CD4-positive, CD25-positive, alpha-beta regulatory T cell (primary cell): ENCODE measurements at places on chromosomes 6 and 20. TPM values are rescaled to one million over a fixed set of nuclear protein-coding genes. Genes with fewer than 3 reads are reported as not detected.

- no peak for DNase-seq
Observed at GRCh38 chr6:123771126-123771525, 32.5 kb upstream of the NKAIN2 start.

GRCh38 chr6:21824431-21825177, 231.1 kb downstream of the SOX4 start:
- no peak for DNase-seq

GRCh38 chr6:98980819-98981218, 33.1 kb upstream of the FBXL4 start:
- DNase-seq, result no peak

- DNase-seq, result no peak
Observed at GRCh38 chr20:44646641-44647274, 4.7 kb downstream of the ADA start.

DNA sequence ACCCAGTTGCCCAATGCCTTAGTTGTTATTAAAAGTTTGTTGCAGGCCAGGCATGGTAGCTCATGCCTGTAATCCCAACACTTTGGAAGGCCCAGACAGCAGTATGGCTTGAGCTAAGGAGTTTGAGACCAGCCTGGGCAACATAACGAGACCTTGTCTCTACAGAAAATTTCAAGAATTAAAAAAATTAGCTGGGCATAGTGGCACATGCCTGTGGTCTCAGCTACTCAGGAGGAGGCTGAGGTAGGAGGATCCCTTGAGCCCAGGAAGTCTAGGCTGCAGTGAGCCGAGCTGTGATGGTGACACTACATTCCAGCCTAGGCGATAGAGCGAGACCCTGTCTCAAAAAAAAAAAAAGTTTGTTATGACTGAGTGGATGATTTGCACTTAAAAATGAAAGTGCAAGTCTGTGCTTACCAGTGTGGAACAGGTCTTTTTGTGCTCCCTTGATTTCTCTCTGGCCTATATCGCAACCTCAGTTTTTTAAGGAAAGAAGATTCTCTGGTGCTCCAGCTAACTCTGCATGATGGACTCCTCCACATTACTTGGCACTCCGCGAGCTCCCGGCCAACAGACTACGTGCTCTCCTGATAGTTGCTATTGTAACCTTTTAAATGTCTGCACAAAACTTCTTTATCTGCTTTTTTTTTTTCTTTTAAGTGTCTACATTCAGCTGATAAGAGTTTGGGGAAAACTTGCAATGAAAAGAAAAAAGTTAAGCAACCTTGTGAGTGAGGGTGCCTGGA, 22.1 kb downstream of the ZKSCAN3 start:
- no peak for DNase-seq

DNA sequence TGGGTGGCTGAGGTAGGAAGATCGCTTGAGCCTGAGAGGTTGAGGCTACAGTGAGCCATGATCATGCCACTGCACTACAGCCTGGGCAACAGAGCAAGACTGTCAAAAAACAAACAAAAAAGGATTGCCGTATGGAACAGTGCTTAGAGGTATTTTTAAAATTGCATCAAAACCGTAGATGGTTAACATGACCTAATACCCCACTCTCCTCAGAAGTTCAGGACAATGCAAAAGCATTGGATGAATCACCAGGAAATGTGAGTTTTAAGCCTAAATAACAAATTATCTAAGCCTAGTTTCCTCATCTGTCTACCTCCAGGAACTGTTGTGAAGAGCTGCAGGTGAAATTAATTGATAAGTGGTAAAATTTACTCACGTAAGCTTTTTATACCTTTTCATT, 123.8 kb upstream of the ID4 start:
- DNase-seq, result no peak

DNA sequence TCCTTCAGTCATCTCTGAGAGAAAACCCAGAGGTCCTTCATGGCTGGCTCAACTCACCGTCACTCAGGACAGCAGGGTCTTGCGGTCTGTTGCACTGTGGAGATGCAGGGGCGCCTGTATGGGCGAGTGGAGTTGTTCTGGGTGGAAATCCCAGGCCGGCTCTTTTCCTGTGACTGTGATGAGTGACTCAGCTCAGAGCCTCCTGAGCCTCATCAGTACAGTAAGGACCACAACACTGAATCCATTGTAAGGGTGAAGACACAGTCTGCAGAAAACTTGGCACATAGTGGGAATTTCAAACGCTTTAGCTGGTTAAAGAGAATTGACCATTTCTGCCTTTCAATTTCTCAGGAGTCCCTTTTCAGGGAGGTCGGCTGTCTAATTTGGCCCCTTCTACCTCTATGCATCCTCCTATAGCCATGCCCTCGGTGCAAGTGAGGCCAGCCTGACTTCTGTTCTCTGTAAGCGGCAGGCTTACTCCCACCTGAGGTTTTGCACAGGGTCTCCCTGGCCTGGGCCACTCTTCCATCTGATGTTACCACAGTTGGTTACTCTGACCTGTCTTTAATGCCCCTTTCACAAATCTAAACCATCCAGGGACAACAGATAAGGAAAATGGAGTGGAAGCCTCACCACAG, 35.5 kb upstream of the TBXT start:
- DNase-seq, result no peak

DNA sequence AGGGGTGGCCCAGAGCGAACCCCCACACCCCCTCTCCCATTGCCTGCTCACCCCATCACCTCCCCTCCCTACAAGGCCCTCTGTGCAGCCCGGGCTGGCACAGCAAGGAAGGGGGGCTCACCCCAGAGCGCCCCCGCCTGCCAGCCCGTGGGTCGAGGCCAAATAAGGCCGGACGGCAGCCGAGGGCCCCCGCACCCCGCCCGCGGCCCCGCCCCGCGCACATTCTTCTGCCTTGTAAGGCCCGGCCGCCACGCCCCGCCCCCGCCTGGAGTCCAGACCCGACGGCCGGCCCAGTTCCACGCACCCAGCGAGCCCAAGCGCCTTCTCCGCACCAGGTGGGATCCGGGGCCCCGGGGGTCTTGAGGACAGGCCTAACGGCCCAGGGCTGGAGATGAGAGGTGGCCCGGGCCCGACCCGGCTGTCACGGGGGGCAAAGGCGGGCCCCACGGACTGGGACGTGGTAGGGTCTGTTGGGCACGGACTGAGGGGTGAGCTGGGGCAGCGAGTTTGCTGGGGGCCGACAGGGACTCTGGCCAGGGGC, at the start of gene MYL9:
Gene MYL9, plus strand, starts transcription at position 293 of the 541 bp plus-strand sequence. CDS start 3,366 bp downstream, outside the sequence.
- DNase-seq, result no peak

GRCh38 chr6:147015674-147016073, 188.5 kb upstream of the STXBP5 start:
- DNase-seq, result no peak

DNA sequence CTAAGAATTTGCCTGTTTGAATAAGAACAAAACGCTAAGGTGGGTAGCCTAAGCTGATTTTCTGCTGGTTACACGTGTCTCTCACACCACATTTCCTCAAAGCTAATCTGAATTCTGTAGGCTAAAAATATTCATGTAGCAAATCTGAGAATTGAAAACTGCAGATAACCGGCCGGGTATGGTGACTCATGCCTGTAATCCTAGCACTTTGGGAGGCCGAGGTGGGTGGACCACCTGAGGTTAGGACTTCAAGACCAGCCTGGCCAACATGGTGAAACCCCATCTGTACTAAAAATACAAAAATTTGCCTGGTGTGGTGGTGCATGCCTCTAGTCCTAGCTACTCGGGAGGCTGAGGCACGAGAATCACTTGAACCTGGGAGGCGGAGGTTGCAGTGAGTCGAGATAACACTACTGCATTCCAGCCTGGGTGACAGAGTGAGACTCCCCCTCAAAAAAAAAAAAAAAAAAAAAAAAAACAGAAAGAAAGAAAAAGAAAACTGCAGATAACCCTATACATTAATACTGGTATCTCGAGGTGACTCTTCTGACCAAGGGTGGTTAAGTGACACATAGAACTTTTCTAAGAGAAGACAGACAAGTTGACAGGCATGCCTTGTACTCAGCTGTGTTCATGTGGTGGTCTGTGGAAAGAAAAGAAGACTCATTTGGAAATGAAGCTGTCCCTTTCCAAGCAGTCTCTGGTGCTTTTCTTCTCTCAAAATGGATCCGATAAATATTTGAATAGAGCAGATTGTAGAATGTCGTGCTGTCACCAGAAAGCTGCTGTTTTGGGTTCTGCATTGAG, 24.7 kb upstream of the ASXL1 start:
- no peak for DNase-seq

- DNase-seq, result no peak
Observed at GRCh38 chr6:71678091-71678490, 208.3 kb upstream of the RIMS1 start.

DNA sequence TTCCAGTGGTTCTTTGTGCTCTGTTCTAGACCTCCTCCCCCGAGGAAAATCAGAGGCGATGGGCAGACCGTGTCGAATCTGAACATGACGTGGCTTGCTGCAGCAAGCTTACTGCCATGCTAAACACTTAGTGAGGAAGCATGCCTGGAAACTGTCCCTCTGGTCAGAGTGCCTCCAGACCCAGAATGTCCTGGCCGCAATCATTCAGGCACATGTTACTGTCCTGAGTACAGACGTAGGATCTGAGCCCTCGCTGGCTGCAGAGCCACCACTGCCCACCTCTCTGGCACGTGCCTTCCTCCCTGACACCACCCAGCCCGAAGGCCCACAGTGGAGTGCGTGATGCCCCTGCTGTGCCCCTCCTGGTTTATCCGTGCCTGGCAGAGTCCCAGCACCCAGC, 163.6 kb downstream of the SYNDIG1 start:
- DNase-seq, result no peak

GRCh38 chr6:34697544-34697836, 923 bp upstream of the ILRUN start:
- DNase-seq, result no peak

DNA sequence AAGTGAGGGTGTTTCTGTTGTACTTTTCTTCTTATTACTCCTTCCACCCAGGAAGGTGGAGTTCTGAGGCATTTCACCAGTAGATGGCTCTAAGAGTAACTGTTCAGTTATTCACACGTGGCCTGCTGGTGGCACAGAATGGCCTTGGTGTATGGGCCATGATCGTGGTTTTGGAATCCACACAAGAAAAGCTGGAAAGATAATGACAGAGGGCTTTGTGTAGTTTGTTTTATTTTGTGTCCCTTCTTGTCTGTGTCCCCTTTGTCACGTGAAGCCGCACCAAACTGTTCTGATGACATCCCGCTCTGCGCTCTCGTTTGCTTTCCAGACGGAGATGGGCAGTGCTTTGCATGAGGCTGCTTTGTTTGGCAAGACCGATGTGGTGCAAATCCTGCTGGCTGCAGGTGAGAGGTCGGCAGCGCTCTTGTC, 93.4 kb downstream of the ANKS1A start:
- no peak for DNase-seq

- peak; percentile 24 for DNase-seq
Observed at GRCh38 chr6:117483004-117483644, 650 bp downstream of the DCBLD1 start.

- no peak for DNase-seq
Observed at GRCh38 chr6:20325641-20326421, 75.8 kb upstream of the E2F3 start.

DNA sequence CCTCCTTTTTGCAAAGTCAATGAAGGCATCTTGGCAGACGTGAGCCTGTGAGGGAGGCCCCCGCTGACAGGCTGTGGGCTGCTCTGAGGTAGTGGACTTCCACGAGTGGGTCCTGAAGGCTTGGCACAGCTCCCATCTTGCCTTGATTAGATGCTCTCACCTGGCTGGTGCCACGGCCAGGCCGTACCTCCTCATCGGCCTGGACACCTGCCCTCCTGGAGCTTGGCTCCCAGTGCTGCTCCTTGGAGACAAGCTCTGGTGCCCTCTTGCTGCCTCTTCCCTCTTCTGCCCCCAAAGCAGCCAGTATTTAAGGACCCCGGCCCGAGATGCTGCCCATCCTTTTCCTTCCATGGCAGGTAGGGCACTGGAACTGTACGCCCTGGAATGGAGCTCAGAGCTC, 93.5 kb downstream of the ERMARD start:
- DNase-seq, result no peak

CCHCR1 gene
- polyA plus RNA-seq, result 3.5 TPM

ZSCAN16 gene
- 11.5 TPM for polyA plus RNA-seq

PRSS16 gene
- polyA plus RNA-seq, result 0.19 TPM

NKX2-4 gene
- polyA plus RNA-seq, result not detected

C6orf58 gene
- polyA plus RNA-seq, result not detected
